ENCODE measurements at places on chromosomes 16 and 17.
A peak's percentile ranks its signal among the peaks of the same experiment; 100 is the strongest.

GRCh38 chr16:106623-107324, 28.7 kb downstream of the MPG start:
- DNase-seq: peak; percentile 16

GRCh38 chr17:245020-245419, 63.6 kb upstream of the DOC2B start:
- DNase-seq: no peak

GRCh38 chr17:38719943-38720641, 10.0 kb upstream of the CISD3 start:
- DNase-seq: no peak

GRCh38 chr17:13822700-13823099, 221.0 kb upstream of the HS3ST3A1 start:
- DNase-seq: no peak

GRCh38 chr16:22932032-22932771, 118.2 kb downstream of the HS3ST2 start:
- no peak for DNase-seq

DNA sequence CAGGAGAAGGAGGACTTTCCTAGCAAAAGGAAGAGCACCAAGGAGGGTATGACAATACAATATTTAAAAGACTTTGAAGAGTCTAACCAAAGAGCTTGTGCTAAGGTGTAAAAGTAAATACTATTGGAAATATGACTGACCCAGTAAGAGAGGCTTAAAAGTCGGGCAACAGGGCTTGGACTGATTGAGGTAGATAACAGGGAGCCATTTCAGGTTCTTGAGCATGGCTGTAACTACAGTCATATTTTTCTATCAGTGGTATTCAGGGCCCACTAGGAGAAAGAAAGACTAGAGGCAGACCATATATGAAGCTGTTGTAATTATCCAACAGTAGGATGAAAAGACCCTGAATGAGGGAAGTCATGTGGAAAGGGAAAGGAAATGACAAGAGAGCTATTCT, 62.3 kb downstream of the SMURF2 start:
- no peak for DNase-seq

DNA sequence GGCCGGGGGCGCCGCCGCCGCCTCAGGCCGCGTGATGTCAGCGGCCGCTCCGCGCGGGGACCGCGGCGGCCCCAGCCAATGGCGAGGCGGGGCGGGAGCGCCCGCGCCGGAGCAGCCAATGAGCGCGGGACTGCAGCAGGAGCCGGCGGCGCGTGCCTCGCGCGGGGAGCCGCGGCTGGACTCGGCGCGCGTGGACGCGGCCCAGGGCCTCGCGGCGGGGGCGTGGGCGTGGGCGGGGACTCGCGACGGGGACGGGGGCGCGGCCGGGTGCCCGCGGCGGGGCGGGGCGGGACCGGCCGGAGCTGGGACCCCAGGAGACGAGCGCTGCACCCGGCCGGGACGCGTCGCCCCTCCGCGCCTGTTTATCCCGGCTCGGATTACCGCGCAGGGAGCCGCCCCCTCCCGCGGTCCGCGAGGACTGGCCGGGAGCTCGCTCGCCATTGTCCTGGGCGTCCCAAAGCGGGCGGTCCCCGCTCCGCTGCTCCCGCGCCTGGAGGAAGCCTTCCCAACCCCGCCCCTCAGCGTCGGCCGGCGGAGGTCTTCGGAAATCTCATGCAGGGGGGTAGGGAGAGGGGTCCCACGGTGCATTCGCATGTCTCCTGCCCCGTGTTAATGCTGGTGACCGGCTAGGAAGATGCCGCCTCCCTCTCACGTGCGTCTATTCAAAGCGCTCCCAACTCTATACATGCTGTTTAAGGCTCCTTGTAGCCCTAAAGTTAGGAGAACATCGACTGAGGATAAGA, at the start of gene RNF157:
Gene RNF157, minus strand, starts transcription at position 33 of the 743 bp plus-strand sequence. CDS start 253 bp downstream, outside the sequence.
- DNase-seq: peak; percentile 41

- DNase-seq: no peak
These were observed 9.3 kb upstream of the MAF start for GRCh38 chr16:79609861-79610260.

DNA sequence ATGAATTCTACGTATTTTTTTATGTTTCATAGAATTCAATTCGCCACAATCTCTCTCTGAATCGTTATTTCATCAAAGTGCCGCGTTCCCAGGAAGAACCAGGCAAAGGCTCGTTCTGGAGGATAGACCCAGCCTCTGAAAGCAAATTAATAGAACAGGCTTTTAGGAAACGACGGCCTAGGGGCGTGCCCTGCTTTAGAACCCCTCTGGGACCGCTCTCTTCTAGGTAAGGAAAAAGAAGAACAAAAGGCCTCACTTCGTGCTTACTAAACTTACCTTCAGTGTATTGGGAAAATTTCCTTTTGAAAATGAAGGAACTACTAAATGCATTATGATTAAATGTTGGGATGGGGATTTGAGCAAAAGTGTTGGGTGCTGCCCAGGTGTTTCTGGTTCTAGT, 63.2 kb downstream of the FOXK2 start:
- no peak for DNase-seq

DNA sequence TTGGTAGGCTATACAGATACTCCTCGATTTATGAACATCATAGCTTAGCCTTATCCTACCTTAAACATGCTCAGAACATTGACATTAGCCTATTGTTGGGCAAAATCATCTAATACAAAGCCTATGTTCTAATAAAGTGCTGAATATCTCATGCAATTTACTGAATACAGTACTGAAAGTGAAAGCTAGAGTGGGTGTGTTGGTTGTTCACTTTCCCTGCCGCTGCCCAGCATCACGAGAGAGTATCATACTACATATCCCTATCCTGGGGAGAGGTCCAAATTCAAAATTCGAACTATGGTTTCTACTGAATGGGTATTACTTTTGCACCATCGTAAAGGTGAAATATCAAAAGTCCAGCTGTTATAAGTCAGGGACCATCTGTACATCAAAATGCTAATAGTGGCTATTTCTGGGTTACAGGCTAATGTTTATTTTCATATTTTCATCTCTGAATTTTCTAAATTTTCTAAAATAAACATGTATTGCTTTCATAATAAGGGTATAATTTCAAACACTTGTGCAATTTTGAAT, 54.5 kb downstream of the NACA2 start:
- no peak for DNase-seq

DNA sequence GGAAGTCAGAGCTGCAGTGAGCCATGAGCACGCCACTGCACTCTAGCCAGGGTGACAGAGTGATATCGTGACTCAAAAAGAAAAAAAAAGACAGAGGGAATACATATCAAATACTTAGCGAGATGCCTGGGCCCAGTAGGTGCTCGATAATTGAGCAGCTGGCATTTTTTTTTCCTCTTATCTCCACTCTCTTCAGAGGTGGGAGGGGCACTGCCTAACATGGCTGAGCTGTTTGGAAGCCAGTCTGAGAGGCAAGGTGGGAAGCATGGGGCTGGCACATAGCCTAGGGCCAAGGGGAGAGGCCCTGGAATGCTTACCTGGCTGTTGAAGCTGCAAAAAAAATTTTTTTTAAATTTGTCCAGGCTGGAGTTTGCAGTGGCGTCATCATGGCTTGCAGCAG, 38.4 kb downstream of the HIC1 start:
- no peak for DNase-seq

GRCh38 chr16:72921620-72922019, 126.3 kb downstream of the ZFHX3 start:
- no peak for DNase-seq

DNA sequence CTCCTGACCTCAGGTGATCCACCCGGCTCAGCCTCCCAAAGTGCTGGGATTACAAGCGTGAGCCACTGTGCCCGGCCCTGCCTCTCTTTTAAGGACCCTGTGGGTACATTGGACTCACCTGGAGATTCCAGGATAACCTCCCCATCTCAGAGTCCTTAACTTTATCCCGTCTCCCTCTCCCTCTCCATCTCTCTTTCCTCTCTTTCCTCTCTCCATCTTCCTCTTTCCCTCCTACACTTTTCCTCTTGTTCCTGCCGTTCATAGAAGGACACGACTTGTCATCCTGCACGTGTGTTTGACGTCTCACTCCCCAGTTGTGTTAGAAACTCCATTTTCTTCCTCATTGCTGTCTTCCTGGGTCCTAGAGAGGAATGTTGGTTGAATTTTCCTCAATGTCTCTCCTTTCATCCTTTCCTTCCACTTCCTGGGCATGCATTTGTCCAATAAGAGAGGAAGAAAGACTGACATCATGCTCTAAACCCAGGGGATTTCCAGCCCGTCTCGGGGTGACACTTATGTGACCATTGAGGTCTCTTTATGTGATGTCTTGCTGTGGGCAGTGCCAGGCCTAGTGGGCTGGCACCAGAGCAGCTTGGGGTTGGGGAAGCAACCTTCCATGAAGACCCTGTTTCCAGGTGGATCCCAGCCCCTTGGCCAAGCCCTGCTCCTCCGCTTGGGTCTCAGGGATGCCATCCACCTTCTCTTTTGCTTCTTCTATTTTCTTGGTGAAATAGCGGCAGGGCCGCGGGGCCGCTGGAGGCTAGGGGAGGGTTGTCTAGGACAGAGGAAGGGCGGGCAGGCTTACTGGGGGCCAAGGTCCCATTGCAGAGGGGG, 39.8 kb upstream of the IRF8 start:
- no peak for DNase-seq

GRCh38 chr16:11356573-11357331, 11.5 kb downstream of the RMI2 start:
- DNase-seq: peak; percentile 47

GRCh38 chr17:38466346-38467315, 38.4 kb downstream of the ARHGAP23 start:
- DNase-seq: no peak

- DNase-seq: no peak
These were observed 31.8 kb downstream of the CDRT15L2 start for GRCh38 chr17:20611309-20611708.

Measured in activated naive CD4-positive, alpha-beta T cell (primary cell).